AG04449 (cell line): ENCODE measurements at places on chromosomes 6 and 20.
A peak's percentile ranks its signal among the peaks of the same experiment; 100 is the strongest.

DNA sequence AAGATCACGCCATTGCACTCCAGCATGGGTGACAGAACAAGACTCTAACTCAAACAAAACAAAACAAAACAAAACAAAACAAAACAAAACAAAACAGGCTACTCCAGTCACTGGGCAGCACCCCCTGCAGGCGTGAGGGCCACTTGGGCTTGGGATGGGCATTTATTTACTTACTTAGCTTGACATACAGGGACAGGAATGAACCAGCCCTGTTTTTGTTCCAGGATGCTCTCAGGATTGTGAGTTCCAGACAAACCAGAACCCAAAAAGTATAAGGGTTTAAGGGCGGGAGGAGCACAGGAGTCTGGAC lies 4.0 kb upstream of the PTPN1 start:
- DNase-seq, result no peak

DNA sequence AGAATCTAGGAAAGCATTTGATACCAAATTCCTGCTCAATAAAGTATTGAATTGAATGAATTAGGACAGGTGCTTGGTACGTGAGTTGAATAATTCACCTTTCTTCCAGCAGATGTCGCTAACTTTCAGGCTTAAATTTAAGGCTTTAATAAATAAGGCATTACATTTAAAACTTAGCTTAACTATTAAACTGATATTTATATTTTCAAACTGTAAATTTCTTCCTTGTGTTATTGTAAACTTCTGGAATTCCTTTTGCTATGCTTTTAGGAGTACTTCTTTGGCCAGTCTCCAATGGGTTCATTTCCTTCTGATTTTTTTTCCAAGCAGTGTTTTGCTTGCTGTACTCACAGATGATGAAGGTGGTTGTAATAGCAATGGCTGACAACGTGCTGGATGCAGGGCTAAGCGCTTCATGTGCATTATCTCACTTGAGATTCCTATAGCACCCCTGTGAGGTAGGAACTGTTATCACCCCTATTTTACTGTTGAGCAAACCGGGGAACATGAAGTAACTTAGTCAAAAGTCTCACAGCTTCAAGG lies 71.3 kb upstream of the SLC2A12 start:
- DNase-seq, result no peak

DNA sequence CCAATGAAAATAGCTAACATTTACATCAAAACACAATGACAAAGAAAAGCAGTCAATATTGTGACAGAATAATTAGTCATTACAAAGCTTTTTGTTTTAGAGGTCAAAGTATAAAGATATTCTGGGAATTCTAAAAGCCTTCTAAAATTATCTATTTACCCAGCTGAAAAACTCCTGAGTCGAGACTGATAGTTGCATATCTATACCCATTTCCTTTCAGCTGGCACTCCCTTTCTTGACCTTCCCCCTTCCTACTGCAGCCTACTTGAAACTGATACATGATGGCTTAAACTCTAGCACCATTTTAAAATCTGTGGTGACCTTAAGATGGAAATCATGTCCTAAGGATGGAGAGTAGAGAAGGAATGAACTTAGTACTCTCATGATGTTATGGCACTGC lies 38.6 kb downstream of the LMBRD1 start:
- DNase-seq, result no peak

GRCh38 chr20:7516621-7517111 lies 423.6 kb downstream of the HAO1 start:
- DNase-seq, result no peak

- no peak for DNase-seq
These were observed 86.7 kb upstream of the NEDD9 start for GRCh38 chr6:11318835-11319813.

DNA sequence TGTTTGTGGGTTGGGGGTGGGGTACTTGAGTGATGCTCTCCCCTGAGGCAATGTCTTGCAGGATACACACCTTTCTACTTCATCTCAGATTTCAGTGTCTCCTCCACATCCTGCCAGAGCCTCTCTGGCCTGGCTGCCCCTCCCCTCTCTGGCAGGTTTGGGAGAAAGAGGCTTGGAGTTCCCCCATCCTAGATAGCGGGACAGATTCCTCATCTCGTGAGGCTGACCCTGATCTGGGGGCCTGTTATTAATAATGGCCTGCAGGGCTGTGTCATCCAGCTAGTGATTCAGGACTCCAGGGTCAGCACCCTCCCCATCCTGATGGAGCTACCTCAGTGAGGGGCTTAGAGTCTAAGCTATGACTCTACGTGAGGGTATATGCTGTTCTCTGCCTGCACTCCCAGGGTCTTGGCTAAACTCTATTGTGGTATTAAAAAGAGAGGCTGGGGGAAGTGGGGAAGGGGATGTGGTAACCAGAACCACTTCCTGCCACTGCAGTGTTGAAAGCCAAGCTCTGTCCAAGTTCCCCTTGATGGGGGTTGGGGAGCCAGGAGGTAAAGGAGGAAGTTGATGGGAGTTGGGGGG lies 3.7 kb upstream of the MMP9 start:
- no peak for DNase-seq

- no peak for DNase-seq
These were observed 37.1 kb downstream of the KIF25 start for GRCh38 chr6:168034537-168034936.

GRCh38 chr20:2394411-2395055 lies 13.8 kb downstream of the TGM6 start:
- no peak for DNase-seq

DNA sequence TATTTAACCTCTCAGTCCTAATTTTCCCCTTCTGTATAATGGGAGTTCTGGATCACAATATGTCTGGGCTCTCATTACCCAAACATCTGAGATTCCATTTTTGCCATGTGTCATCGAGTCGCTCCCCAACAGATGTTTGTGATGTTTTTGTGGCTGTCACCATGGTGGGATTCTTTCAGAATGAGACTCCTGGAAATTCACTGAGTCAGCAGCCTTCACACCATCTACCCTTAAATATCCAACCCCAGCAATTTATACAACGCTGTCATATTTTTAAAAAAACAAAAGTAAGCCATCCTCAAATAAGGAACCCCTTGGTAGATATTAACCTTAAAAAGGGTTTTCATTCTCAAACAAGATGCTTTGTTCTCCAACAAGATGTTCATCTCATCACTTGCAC lies 20.9 kb downstream of the NRSN1 start:
- no peak for DNase-seq

DNA sequence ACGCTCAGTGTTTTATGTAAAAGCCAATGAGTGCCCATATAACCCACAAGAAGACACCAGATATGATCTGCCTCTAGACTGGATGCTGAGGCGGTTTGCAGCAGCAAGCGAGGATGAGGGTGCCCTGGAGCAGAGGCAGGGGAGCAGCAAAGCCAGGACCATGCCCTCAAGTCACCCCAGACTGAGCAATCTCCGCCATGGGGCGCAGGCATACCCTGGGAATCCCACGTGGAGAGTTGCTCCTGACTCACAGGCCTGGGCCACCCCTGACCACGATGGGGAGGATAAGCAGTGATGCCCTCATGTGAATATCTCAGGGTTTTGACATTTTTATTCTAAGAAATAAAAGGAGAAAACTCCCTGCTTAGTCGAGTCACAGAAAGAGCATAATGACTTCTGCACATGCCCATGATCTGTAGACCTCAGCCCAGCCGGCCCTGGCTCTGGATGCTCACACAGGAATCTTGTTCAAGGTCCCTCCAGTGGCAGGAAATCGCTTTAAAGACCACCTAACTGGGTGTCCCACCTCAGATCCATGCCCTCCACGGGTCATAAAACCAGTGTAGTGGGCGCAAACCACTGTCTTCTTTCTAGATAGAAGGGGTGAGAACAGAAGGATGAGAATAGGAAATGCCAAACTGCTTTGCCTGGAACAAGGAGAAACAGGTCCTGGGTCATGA lies 138.3 kb upstream of the SNX9 start:
- DNase-seq, result no peak

DNA sequence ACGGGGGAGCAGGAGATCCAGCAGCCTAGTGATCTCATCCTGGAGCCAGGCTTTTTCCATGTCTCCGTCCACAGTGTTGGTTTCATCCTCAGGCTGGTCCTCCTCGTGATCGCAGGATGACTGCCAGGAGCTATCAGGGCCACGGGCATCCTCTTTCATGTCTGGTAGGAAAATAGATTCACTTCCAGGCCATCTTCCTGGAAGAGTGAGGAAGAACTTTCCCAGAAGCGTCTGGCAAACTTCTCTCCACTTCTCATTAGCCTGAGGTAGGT lies 15.3 kb upstream of the SLC9A8 start:
- no peak for DNase-seq

- DNase-seq, result peak; percentile 73
These were observed 62.6 kb downstream of the FAM50B start for GRCh38 chr6:3911614-3912336.
